Activated naive CD8-positive, alpha-beta T cell treated with anti-CD3 and anti-CD28 coated beads for 36 hours (primary cell): ENCODE measurements at places on chromosomes 2 and 18.

DNA sequence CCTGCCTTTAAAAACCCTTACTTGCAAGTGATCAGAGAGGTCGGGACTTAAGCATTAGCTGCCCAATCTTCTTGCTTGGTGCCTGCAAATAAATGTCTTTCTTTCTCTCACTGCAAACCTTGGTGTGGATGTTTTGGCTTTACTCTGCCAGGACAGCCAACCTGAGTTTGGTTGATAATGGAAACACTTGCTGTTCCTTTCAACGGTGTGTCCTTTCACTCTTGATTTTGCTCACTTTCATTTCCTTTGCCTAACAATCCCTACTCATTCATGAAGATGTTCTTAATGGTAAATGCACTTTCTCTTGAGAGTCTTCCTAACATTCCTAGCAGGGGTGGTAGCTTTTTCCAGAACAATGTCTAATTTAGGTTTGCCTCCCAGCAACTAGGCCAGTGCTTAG, 366.2 kb downstream of the HRH4 start:
- DNase-seq = no peak

DNA sequence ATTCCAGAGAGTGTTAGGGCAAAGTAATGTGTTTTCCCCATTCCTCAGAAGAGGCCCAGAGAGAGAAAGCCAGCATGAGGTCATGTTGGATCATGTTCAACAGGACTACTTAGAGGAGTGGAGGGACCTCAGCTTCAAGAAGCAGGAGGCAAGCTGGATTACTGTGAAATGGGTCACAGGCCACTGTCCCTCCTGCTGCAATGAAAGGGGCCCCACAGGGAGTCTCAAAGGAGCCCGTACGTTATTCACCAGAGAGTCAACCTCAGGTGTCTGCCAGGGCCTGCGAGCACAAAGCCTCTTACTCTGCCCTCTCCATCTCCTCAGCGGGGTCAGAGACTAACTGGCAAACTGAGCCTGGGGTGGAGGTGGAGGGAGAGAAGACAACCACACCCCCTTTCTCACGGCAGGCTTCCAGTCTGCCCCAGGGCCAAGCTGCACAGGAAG, 27.2 kb upstream of the ACYP2 start:
- no peak for DNase-seq

DNA sequence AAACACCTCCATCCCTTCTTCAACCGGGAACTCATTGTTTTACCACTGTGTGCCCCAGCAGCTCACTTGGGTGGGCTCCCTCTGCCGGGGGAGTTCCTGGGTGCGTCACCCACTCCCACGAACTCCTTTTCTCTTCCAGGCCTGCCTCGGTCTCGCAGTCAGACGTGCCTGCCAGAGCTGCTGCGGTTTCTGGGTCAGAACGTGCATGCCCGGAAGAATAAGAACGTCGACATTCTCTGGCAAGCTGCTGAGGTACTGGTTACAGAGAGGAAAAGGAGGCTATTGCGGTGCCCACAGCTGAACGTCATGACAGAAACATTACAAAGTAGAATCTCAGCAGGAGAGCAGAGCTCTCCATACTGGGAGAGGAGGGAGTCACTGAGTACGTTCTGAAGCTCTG, 35.6 kb downstream of the COA5 start:
- no peak for DNase-seq

- no peak for DNase-seq
Observed at GRCh38 chr2:80246534-80246933, 58.0 kb downstream of the LRRTM1 start.

DNA sequence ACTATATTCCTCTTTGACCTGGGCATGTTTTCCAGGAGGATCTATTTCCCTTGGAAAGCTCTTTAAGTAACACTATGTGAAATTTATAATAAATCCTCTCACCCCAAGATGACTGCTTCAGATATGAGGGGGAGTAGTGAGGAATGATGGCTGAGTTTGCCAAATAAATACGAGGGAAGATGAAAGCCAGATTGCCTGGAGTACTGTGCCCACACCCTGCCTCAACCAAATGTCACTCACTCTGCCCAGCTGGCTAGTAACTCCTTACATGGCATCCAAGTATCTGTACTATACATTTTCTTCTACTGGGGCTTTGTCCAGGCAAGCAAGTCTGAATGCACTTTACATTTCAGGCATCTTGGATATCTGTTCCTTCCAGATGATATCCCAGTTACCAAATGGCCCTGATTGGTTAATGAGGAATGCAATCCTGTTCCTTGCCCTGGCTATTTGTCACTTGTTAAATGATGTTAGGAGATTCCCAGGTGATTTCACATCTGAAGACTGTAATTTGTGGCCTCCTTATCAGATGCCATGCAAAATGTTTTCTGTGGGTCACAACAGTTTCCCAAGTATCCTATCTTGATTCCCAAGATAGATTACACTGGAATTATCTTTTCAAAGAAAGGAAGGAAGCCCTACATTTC, 191.8 kb downstream of the IKZF2 start:
- DNase-seq = no peak

DNA sequence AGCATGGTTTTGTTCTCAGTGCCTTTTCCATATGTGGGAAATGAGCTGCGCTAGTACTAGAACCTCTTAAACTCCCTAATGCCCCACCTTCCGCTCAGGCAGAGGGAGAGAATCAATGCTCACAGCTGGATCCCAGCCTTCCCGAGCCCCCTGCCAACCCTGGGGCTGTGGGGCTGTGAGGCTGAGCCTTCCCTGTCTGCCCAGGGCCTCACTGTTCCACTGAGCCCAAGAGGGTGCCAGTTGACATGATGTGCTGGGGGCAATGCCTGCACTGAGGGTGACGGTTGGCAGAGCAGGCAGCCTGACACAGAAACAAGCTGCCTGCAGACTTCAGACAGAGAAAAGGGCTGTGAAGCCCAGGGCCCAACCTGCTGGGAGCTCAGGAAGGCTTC, 602.4 kb upstream of the RAB6C start:
- DNase-seq = no peak

GRCh38 chr18:50055488-50055887, 139.5 kb downstream of the MYO5B start:
- DNase-seq = no peak

GRCh38 chr18:7878265-7879211, 311.4 kb downstream of the PTPRM start:
- DNase-seq = no peak

GRCh38 chr2:6008186-6008585, 316.0 kb downstream of the SOX11 start:
- DNase-seq = no peak

DNA sequence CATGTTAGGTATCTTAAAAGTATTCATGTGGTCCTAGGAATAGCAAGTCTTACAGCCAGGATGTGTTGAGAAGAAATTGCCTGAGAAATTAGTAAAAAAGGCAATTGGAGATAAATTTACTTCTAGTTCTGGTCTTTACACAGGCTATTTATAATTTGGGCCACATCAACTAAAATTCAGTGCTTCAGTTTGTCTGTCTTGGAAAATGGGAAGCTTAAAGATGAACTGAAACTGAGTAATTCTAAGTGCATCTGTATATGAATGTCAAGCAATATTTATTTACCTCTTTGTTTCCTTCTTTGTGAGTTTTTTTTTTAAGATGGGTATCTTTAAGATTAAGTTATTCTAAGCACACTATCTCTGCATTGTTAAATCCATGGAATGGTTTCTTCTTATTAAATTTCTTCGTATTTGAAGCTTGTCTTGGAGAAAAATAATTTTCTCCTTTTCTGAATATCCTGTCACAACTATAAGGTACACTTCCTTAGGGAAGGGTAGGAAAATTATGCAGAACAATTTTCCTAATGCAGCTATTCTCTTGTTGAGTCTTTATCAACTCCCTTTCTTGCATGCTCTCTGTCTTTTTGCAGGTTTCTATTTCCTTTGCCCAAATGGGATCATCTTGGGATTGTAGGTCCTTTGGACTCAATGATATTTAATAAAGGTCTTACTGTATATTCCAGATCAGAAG, 39.7 kb upstream of the MMADHC start:
- no peak for DNase-seq

DNA sequence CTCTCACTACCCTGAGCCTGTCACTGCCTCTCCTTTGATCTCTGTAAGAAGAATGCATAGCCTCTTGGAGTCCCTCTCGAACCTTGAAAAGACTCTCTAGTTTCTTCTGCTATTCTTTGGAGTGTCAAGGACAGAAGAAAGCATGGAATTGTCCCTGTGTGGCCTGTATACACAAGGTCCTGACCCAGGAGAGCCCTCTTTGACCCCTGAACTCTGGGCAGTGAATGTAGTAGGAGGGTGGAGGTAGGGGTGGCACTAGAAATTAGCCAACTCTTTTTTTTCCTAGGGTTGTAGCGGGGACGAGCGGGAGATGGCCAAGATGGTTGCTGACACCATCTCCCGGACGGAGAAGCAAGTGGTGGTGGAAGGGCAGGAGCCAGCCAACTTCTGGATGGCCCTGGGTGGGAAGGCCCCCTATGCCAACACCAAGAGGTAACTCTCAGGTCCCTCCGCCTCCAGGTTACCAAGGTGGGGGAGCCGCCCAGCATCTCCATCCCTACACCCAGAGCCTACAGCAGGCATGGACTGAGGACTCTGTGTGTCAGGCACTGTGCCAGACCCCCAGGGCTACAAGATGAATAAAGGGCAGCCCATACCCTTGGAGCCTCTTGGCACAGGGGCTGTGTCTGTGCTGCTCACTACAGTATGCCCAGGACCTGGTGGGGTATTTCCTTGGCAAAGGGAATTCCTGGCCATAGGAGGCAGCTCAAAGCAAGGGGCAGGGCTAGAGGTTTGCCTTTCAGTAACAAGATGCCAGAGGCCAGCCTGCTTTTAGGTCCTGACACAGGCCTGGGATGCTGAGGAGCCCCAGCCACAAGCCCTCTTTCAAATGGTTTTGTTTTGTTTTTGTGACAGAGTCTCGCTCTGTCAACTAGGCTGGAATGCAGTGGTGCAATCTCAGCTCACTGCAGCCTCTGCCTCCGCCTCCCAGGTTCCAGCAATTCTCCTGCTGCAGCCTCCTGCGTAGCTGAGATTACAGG, 16.4 kb downstream of the VIL1 start:
- no peak for DNase-seq

DNA sequence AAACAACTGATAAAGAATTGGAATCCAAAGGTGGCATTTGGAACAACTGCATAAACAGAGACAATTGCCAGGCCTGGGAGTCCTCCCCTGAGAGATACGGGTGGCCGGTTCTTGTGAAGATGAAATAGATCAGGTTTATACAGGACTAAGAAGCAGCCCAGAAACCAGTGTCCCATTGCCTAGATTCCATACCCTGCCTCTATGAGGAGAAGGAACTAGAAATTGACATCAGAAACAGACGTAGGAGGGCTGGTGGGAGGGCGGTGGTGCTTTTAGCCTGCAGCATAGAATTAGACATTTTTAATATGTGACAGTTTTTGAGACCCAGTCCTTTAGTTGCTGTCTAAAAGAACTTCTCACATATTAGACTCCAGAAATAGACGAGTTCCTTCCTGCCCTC, 11.8 kb upstream of the SH3BP4 start:
- no peak for DNase-seq
